ENCODE measurements at places on chromosomes 11 and 22. TPM values are rescaled to one million over a fixed set of nuclear protein-coding genes. Genes with fewer than 3 reads are reported as not detected.

Gene CAPN5
- polyA plus RNA-seq: 0.85 TPM

Gene YAP1
- polyA plus RNA-seq: 3.6 TPM

Gene CAT
- 10.2 TPM for polyA plus RNA-seq

Gene FHIP1B
- 3.9 TPM for polyA plus RNA-seq

Gene CFAP68
- polyA plus RNA-seq: 211 TPM

All from Purkinje cell (primary cell).